Hepatocyte (in vitro differentiated cells): ENCODE measurements at places on chromosomes 7 and 10.

- H3K4me3 ChIP-seq, result no peak overlapping the region
- no peak for DNase-seq
- no peak overlapping the region for H3K27ac ChIP-seq
- H3K4me1 ChIP-seq, result peaks cover 26% of the 10 kb centered on the region
- H3K36me3 ChIP-seq, result no peaks in the 10 kb centered on the region
Measured at GRCh38 chr10:103742824-103743223, 112.6 kb downstream of the SH3PXD2A start.

GRCh38 chr10:6394084-6394483 is 186.0 kb downstream of the PRKCQ start:
- no peak overlapping the region for H3K4me3 ChIP-seq
- H3K4me1 ChIP-seq, result peaks cover 6% of the 10 kb centered on the region
- DNase-seq, result peak; percentile 60
- H3K27ac ChIP-seq, result peak overlapping the region; percentile 21

GRCh38 chr7:44693641-44694313 is 54.9 kb upstream of the ZMIZ2 start:
- no peaks in the 10 kb centered on the region for H3K27me3 ChIP-seq
- no peak overlapping the region for H3K4me3 ChIP-seq
- no peak for DNase-seq

DNA sequence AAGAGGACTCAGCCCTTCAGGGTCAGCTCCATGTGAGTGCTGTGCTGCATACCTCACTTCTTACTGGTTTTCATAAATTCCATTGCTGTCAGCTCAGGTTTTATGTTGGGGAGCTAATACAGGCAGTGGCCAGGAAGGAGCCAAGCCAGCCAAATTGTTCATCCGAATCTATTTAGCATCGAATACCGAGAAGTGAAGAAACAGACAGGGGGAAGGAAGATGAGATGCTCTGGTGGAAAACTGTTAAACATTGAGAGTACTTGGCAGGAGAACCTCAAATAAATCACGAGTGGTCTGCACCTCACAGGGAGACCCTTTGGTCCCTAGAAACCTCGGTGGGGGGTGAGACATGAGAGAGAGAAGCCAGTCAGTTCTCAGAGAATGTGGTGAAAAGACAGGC is 196.0 kb upstream of the TMEM72 start:
- H3K4me1 ChIP-seq, result no peaks in the 10 kb centered on the region
- no peak for DNase-seq
- no peaks in the 10 kb centered on the region for H3K27me3 ChIP-seq
- no peak overlapping the region for H3K27ac ChIP-seq
